ENCODE measurements at places on chromosomes 5 and 9. TPM values are rescaled to one million over a fixed set of nuclear protein-coding genes. Genes with fewer than 3 reads are reported as not detected.

Gene ADAMTSL2
- total RNA-seq, result 0.05 TPM

Gene PRUNE2
- total RNA-seq, result 38.8 TPM

Gene CDH18
- total RNA-seq, result not detected

Gene C9
- total RNA-seq, result 0.20 TPM

Gene CD72
- 0.60 TPM for total RNA-seq

Gene PCDHGB3
- total RNA-seq, result 2.3 TPM

Gene PPP3R2
- total RNA-seq, result not detected
